ENCODE measurements at places on chromosomes 5 and 9.

GRCh38 chr9:134165357-134166315, 1.3 kb upstream of the RNU6ATAC start:
- peaks cover 24% of the 10 kb centered on the region for H3K4me1 ChIP-seq
- peak; percentile 14 for DNase-seq
- H3K36me3 ChIP-seq: peaks cover 9% of the 10 kb centered on the region
- H3K4me3 ChIP-seq: no peak overlapping the region

GRCh38 chr9:130751631-130752355, 58.2 kb downstream of the EXOSC2 start:
- no peak overlapping the region for H3K4me3 ChIP-seq
- peaks cover 15% of the 10 kb centered on the region for H3K4me1 ChIP-seq
- H3K27ac ChIP-seq: no peak overlapping the region
- DNase-seq: no peak

DNA sequence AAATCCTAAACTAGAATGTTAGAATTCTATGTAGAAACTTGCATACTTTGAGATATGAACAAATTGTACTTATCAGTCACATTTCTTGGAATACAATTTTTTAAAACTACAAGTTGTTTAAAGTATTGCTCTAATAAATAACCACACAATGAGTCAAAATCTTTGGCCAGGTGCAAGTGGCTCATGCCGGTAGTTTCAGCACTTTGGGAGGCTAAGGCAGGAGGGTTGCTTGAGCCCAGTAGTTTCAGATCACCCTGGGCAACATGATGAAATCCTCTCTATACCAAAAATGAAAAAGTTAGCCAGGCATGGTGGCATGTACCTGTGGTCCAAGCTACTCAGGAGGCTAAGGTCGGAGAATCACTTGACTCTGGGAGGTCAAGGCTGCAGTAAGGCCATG, 257.8 kb downstream of the COX7C start:
- no peak for DNase-seq
- H3K36me3 ChIP-seq: no peaks in the 10 kb centered on the region
- H3K4me1 ChIP-seq: peaks cover 4% of the 10 kb centered on the region
- peaks cover 5% of the 10 kb centered on the region for H3K27me3 ChIP-seq

DNA sequence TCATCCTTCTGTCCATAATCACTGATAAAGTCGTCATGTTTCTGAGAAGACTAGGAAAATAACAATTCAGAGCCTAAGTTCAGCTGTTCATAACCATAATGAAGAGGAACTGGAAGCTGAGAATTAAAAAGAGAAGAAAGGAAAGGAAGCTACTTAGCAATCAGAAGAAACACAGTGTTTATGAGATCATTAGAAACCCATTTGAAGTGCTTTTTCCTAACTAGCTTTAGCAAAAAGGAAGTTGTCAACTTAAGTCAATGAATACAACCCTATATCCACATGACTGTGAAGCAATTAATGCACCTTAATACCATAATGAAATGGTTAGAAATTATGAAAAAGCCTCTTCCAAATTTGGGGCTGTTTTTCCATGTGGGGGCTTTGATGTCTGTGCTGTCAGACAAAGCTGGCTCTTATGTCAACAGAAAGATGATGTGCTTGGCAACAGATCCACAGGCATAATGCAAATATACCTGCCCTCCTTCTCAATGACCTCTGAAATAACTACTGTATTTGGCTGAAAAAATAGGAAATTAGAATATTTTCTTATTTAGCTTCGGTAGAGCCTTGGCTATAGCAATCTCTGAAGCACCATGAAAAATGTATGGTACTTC, 463.5 kb downstream of the RASEF start:
- no peak overlapping the region for H3K27ac ChIP-seq
- H3K4me3 ChIP-seq: no peak overlapping the region
- peaks cover 2% of the 10 kb centered on the region for H3K27me3 ChIP-seq
- H3K4me1 ChIP-seq: no peaks in the 10 kb centered on the region
- no peaks in the 10 kb centered on the region for H3K36me3 ChIP-seq

GRCh38 chr5:170971-171800, 20.1 kb upstream of the LRRC14B start:
- no peak overlapping the region for H3K27ac ChIP-seq
- H3K4me1 ChIP-seq: peaks cover 35% of the 10 kb centered on the region
- no peak overlapping the region for H3K4me3 ChIP-seq
- H3K27me3 ChIP-seq: peaks cover 2% of the 10 kb centered on the region

DNA sequence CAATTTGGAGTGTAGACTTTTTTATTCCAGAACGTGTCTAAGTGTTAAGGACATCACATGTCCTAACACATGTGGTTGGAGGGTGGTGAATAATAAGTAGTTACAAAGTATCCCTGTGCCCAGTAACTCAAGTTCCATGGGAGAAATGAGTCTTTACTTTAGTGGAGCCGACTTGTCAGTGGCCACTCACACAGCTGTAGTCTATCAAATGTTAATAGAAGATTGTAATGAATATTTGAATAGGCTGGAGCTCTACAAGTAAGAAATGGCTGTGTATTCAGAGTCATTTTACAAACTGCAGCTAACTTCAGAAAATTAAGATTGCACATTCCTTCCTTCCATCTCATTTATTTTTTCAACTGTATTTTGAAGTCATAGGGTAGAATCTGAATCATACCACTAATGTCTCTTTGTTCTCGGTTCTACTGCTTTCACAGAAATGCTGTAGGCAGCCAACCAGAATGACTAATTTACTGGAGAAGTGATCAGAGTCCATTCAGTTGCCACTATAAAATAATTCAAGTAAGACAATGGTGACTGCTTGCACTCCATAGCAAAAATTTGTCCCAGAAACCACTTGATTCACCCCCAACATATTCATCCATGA, 394.8 kb downstream of the NR2F1-AS1 start:
- H3K36me3 ChIP-seq: no peaks in the 10 kb centered on the region
- DNase-seq: peak; percentile 81
- H3K4me3 ChIP-seq: peak overlapping the region; percentile 39

DNA sequence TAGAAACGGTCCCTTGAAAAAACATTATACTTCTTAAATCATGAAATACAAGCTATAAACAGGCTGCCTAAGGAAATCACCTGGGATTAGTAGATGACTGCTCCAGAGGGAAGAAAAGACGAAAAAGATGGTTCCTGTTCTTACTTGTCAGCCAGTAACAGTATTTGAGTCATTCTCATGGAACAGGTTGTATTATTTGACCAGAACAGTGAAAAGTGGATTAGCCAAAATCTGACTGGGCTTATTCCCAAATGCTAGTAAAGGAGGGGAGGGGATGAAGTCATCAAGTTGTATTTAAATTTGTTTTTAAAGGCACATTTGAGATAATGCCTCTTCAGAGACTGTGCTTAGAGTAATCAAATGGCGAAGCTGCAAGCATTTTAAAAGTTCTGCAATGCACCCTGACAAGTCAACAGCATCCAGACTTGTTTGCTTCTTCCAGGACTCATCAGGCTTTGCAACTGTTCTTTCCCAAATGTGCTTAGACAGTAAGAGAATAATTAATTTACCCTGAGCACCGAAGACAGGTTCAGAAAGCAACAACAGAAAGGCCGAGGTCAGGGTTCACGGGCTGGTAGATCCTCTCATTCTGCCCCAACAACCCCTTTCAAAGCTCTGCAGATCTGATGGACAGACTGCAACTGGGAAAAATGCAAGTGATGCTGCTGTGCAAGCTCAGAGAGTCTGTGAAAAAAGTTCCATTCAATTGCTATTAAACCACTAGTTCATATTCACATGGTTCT, 800.6 kb downstream of the KCTD16 start:
- DNase-seq: no peak
- H3K4me3 ChIP-seq: no peak overlapping the region
- peaks cover 16% of the 10 kb centered on the region for H3K4me1 ChIP-seq
- peaks cover 2% of the 10 kb centered on the region for H3K27me3 ChIP-seq

DNA sequence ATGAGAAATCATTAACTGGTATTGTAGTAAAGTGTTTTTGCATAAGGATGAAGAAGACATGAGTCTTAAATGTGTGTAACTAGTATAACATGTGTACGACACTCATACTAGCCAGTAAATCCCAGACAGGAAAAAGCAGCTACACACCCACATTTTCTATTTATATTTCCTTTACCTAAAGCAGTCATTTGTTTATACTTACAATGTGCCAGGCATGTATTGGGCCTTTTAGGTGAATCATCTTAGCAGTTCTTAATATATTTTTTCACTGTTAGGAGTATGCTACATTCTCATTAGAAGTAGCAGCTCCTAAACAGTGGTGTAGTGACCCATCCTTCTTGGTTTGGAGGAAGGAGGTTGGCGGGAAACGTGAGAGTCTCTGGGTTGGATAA, 55.8 kb upstream of the TMC1 start:
- H3K4me3 ChIP-seq: no peak overlapping the region
- no peaks in the 10 kb centered on the region for H3K27me3 ChIP-seq
- peak; percentile 41 for DNase-seq
- no peaks in the 10 kb centered on the region for H3K36me3 ChIP-seq

- H3K4me1 ChIP-seq: peaks cover 63% of the 10 kb centered on the region
- H3K27me3 ChIP-seq: peaks cover 6% of the 10 kb centered on the region
- peak overlapping the region; percentile 100 for H3K4me3 ChIP-seq
These were observed 668 bp downstream of the ETF1 start for GRCh38 chr5:138542180-138542955.

DNA sequence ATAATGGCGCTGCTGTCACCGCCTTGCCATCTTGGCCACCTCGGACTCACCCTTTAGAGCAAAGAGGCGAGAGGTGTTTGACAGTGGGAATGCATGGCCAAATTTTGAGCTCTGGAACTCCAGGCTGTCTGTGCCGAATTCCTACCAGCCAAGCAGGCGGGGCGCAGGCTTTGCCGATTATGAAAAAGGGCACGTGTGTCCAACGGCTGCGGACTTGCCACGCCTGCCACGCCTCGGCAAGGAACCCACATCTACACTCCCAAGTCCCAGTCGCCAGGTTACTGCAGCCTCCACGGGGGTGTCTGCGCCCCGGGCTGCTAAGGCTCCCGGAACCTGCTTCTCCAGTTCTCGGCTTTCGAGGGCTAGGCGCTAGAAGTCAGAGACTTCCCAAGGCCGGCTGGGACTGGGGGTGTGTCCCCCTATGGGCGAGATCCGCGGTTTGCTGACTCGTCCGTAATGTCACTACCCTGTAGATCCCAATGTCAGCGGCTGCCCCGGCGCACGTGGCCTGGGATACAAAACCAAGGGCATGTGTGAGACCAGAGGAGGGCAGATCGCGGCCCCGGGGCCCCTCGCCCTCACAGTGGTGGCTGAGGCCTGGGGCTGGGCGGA, 2.8 kb downstream of the NPR3 start:
- H3K36me3 ChIP-seq: peaks cover 20% of the 10 kb centered on the region
- H3K4me1 ChIP-seq: peaks cover 41% of the 10 kb centered on the region
- peak overlapping the region; percentile 72 for H3K27ac ChIP-seq
- peak; percentile 62 for DNase-seq
- peak overlapping the region; percentile 94 for H3K4me3 ChIP-seq

DNA sequence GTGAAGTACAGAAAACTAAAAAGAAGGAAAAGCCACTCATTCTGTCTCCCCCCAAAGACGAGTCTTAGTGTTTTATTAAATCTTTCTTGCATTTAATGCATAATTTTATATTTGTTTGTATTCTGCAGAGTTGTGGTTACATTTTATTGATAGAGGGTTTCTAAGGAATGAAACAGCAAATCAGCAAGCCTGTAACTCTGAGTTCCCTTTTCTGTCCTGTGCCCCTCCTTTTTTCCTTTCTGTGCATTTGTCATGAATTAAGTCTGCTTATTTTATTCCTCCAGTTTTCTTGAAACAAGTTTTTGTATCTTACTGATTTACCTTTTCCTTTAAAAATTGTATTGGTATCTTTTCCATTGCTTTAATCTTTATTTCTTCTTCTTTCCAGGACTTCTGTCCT, 132.8 kb downstream of the MUSK start:
- H3K4me3 ChIP-seq: no peak overlapping the region
- H3K4me1 ChIP-seq: peaks cover 66% of the 10 kb centered on the region
- no peaks in the 10 kb centered on the region for H3K27me3 ChIP-seq
- peak overlapping the region; percentile 66 for H3K27ac ChIP-seq
- DNase-seq: no peak
- peaks cover 17% of the 10 kb centered on the region for H3K36me3 ChIP-seq

- H3K36me3 ChIP-seq: no peaks in the 10 kb centered on the region
- H3K4me1 ChIP-seq: peaks cover 16% of the 10 kb centered on the region
- H3K4me3 ChIP-seq: no peak overlapping the region
- DNase-seq: no peak
- peaks cover 3% of the 10 kb centered on the region for H3K27me3 ChIP-seq
These were observed 180.8 kb downstream of the GAS1 start for GRCh38 chr9:86766511-86766910.

DNA sequence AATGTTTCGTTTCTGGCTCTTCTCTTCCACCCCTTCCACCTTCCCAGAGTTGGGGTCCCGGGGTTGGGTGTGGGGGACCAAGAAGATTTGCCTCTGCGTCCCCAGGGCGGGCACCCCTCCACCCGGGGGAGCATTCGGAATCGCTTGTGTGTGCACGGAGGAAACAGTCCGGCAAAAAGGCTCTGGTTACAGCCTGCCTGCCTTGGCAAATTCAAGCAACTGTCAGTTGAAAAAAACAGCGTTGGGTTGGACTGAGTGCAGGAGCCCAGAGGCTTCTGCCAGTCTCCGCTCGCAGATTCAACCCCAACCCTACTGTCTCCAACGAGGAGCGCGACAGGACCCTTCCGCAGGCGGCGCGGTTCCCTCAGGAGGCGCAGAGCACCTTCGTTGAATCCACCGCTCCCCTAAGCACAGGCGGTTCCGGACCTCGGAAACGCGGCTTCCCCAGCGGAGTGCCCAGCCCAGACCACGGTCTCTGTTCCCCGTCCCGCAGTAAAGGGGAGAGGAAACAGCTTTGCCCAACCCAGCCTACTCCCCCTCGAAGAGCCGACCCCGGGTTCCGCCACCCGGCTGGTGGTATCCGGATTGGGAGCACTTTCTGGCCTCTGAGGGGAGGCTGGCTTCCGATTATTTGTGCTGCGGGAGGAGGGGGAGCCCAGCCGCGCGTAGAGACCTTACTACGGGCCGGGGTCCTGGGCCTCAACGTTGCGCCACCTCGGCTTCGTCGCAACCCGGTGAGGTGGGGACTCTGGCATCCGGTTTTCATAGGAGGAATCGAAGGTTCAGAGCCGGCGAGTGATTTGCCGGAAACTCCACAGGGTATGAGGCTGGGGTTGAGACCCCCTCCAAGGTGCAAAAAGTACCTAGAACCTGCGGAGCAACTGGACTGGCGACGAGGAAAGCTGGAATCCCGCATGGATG, 9.6 kb downstream of the LHX6 start:
- no peak overlapping the region for H3K4me3 ChIP-seq
- no peak for DNase-seq
- H3K4me1 ChIP-seq: peaks cover 26% of the 10 kb centered on the region
- no peaks in the 10 kb centered on the region for H3K36me3 ChIP-seq

- H3K27ac ChIP-seq: peak overlapping the region; percentile 99
- peaks cover 3% of the 10 kb centered on the region for H3K27me3 ChIP-seq
- peaks cover 83% of the 10 kb centered on the region for H3K4me1 ChIP-seq
- peak overlapping the region; percentile 72 for H3K4me3 ChIP-seq
These were observed 138.1 kb downstream of the C9orf50 start for GRCh38 chr9:129482521-129483414.

All from HFFc6 (cell line).